ENCODE measurements at places on chromosomes 16 and 17. TPM values are rescaled to one million over a fixed set of nuclear protein-coding genes. Genes with fewer than 3 reads are reported as not detected.

DNA sequence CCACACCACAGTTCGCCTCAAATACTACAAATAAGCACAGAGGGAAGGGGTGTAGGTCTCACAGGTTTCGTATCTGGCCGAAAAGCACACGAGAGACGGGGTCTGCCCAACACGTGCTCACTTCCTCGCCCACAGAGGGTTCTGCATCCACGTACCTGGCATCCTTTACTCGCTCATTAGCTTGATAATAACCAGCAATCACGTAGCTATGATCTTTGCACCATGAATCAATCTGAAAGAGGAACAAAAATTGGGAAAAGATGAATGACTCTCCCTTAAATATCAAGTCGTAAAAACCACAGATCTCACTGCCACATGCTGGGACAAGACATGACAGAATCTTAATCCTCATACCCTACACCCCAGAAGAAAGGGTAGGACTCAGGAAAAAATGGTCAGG, 10.5 kb downstream of the EMC8 start:
- no peak for DNase-seq

GRCh38 chr16:20241321-20241720, 86.0 kb downstream of the GP2 start:
- DNase-seq, result no peak

GRCh38 chr17:59105852-59106462, 723 bp downstream of the TRIM37 start:
- DNase-seq, result no peak

- no peak for DNase-seq
Observed at GRCh38 chr17:49975531-49975930, 6.5 kb downstream of the DLX4 start.

GRCh38 chr17:28221751-28222414, 97.1 kb upstream of the TMEM97 start:
- no peak for DNase-seq

DNA sequence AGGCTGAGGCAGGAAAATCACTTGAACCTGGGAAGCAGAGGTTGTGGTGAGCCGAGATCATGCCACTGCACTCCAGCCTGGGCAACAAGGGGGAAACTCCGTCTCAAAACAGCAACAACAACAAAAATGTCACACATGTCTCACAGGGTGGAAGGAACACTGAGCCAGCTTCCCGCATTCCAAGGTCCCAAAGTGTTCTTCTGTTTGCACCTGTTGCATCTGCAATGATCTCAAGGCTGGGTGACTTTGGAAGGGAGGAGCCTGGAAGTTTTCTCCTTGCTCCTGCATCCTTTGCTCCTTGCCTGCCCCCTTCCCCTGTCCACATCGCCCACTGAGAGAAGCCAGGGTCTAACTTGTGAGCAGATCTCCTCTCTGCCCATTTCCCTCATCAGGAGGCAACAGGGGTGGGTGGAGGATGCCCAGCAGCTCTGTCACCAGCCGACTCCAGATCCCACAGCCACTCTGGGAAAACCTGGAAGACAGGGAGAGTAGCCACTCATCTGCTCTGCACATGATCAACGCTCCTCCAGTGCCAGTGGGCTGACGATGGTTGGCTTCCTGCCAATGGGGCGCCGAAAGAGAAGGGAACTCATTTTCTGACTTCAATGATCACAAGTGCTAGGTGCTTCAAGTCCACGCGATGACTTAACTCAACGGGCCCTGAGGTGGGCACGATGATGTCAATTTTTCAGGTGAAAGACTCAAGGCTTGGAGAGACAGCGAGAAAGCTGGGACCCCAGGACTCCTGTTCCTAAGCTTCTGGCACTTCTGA, 12.6 kb downstream of the CHST6 start:
- no peak for DNase-seq

- DNase-seq, result no peak
Observed at GRCh38 chr17:30809867-30810266, 14.6 kb downstream of the CRLF3 start.

Gene CD300LG
- 3.4 TPM for polyA plus RNA-seq

- no peak for DNase-seq
Observed at GRCh38 chr17:72900654-72900971, 191.9 kb downstream of the SLC39A11 start.

- no peak for DNase-seq
Observed at GRCh38 chr16:10949424-10949970, 5.1 kb downstream of the CLEC16A start.

GRCh38 chr16:76885776-76886537, 305.0 kb upstream of the MON1B start:
- no peak for DNase-seq

DNA sequence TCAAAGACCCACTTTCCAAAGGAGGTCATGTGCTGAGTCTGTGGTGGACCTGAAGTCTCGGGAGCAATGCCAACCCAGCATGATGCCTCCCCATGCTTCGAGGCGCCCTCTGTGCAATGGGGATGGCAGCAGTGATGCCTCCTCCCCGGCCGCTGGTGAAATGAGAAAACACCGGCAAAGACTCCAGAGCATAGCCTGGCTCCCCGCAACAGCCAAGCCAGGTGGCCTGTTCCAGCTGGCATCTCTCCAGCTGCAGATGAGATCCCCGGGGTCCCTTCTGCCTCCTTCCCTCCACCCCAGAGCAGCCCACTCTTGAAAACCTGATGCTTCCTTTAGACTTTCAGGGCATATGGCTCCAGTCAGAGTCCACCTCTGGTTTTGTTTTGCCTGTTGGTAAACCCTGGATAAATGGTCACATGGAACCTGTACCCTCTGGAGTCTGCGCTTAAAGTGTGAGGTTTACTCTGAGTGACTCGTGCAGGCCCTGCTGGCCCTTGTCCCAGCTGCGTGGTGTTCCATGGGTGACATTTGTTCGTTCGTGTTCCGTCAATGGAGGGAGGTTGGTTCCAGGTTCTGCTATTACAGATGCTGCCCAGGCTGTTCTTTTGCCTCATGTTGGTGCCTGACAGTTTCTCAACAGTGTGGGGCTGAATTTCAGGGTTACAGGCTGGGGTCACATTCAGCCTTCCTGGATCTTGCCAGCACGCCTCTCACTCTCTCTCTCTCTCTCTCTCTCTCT, 181.8 kb upstream of the CIBAR2 start:
- DNase-seq, result no peak

Gene SRL
- polyA plus RNA-seq, result 2.4 TPM

Gene SALL1
- 4.1 TPM for polyA plus RNA-seq

DNA sequence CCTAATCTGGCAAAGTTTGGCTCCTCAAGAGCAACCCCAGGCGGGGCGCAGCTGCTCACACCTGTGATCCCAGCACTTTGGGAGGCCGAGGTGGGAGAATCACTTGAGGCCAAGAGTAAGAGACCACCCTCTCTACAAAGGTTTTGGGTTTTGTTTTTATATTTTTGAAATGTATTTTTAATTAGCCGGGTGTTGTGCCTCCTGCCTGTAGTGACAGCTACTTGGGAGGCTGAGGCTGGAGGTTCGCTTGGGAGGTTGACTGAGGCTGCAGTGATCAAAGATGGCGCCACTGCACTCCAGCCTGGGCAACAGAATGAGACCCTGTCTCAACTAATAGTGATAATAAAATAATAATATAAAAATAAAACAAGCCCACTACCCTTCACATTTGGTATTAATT, 756 bp upstream of the USP7 start:
- no peak for DNase-seq

DNA sequence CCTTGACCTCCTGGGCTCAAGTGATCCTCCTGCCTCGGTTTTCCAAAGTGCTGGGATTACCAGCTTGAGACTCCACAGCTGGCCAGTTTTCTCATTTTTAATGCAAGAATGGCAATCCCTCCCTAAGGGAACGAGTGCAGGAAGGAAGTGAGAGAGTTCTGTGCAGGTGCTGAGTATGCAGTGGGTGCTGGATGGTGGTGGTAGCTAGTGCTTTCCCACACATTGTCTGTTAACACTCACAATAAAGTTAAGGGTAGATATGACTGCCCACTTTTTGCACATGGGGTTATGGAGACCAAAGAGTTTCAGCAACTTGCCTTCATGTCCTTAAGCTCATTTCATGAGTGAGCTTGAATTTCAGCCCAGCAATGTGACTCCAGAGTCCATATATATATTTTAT, 18.5 kb downstream of the RGS9 start:
- no peak for DNase-seq

- no peak for DNase-seq
Observed at GRCh38 chr16:69329369-69330285, 761 bp downstream of the PDF start.

Gene GALNS
- polyA plus RNA-seq, result 23.0 TPM

Gene SOX9
- 1.8 TPM for polyA plus RNA-seq

DNA sequence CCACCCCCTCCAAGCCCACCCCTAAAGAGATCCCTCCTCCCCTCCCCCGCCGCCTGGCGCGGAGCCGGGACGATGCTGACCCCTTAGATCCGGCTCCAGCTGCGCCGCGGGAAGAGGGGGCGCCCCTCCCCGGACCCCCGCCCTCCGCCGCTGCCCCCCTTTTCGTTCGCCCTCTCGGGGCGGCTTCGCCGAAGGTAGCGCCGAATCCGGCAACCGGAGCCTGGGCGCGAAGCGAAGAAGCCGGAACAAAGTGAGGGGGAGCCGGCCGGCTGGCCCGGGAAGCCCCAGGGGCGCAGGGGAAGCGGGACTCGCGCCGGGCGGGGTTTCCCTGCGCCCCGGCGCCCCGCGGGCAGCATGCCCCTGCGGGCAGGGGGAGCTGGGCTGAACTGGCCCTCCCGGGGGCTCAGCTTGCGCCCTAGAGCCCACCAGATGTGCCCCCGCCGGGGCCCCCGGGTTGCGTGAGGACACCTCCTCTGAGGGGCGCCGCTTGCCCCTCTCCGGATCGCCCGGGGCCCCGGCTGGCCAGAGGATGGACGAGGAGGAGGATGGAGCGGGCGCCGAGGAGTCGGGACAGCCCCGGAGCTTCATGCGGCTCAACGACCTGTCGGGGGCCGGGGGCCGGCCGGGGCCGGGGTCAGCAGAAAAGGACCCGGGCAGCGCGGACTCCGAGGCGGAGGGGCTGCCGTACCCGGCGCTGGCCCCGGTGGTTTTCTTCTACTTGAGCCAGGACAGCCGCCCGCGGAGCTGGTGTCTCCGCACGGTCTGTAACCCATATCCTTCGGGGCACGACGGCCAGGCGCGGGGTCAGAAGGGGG, 623 bp downstream of the CACNA1G start:
- no peak for DNase-seq

Gene ZNF785
- 7.5 TPM for polyA plus RNA-seq

Gene CES5A
- polyA plus RNA-seq, result not detected

Gene TBC1D3I
- not detected for polyA plus RNA-seq

- no peak for DNase-seq
Observed at GRCh38 chr17:70624211-70624610, 454.9 kb downstream of the KCNJ2 start.

DNA sequence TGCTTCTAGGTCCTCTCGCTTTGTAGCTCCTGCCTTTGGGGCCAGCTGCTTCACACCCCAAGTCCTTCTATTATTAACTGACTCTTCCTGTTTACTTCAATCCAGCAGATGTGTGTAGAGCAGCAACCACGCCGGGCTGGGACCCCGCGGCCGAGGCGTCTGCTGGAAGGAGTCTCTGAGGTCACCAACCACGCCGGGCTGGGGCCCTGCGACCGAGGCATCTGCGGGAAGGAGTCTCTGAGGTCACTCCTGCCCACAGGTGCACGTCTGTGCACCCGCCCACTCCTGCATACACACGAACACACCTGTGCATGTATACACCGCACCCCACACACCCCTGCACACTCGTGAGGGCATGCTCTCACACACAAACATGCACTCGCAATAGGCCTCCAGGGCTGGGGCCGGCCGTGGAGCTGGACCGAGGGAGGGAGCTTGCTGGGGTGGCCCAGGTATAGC, 7.8 kb upstream of the TEX19 start:
- no peak for DNase-seq

DNA sequence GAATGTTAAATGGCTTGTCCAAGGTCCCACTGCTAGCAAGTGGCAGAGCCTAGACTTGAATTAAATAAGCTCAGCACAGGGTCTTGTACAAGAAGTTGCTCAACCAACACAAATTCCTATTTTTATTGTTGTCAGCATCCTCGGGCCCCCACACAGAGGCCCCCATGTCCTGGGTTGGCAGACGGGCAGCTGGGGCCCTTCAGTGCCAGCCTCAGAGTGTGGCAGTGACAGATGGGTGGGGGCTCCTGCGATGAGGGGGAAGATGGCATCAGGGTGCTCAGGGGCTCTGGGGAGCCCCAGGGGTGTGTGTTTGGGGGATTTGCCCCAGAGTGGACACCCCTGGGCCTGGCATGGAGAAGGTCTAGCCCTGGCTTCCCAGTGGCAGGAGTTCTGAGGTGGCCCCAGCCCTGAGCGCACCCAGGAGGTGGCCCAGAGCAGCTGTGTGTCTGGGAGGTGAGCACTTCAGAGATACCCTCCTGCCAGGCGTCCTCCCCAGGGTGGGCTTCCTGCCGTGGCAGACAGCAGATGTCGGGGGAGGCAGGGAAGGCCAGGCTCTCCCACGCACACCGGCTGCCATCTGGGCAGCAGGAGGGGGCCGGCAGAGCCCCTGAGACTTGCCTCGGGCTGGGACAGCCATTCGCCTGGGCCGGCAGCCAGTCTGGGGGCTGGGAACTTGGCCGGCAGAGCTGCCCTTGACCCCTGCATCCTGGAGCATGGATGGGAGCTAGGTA, 150.8 kb downstream of the C16orf78 start:
- DNase-seq, result no peak

DNA sequence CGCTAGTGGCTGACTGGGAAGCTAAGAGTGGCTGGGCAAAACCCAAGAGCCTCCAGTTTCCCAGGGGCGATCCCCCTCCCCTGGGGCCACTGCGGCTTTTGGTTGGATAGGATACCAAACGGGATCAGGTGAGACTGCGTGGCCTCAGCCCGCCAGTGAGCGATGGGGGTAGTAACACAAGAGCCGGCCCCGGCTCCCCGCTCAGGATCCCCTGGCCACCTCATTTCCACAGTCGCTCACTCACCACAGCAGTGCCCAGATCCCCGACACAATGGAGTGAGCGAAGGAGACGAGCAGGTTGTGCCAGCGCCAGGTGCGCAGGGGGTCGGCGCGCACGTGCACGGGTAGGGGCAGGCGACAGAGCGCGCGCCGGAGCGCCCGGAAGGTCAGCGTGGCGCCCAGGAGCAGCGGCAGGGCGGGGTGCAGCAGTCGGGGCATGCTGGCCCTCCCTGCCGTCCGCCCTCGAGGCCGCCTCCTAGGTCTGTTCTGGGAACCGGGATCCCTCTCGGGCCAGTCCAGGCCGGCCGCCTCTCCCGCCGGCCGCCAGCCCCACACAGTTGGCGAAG, 290 bp downstream of the TLCD1 start:
- no peak for DNase-seq

Gene ENPP7
- polyA plus RNA-seq, result not detected

Gene MT4
- polyA plus RNA-seq, result not detected

- DNase-seq, result no peak
Observed at GRCh38 chr17:14845591-14846281, 419.4 kb downstream of the PMP22 start.

Gene EVI2A
- 7.8 TPM for polyA plus RNA-seq

Measured in urinary bladder (tissue), 4 donors.